ENCODE measurements at places on chromosomes 4 and X. TPM values are rescaled to one million over a fixed set of nuclear protein-coding genes. Genes with fewer than 3 reads are reported as not detected.

Gene PPAT
- total RNA-seq: 92.7 TPM

Gene UGT8
- 18.2 TPM for total RNA-seq

Gene NEUROG2
- not detected for total RNA-seq

Gene MAGEA2B
- total RNA-seq: not detected

Gene ARHGEF9
- 34.0 TPM for total RNA-seq

Gene FAAH2
- total RNA-seq: 7.5 TPM

Gene TLR1
- not detected for total RNA-seq

Gene NRK
- total RNA-seq: 2.5 TPM

Gene SOWAHB
- 0.41 TPM for total RNA-seq

Gene ARMCX1
- 33.0 TPM for total RNA-seq

Gene BMPR1B
- total RNA-seq: 0.33 TPM

Gene PAGE2B
- total RNA-seq: not detected

Gene YIPF7
- not detected for total RNA-seq

Gene SLC6A8
- 40.2 TPM for total RNA-seq

Gene PLK4
- 24.1 TPM for total RNA-seq

Gene EDA
- total RNA-seq: 8.6 TPM

Gene MAGEA9B
- total RNA-seq: not detected

Gene UTP14A
- total RNA-seq: 16.3 TPM

Gene MAGEA4
- 138 TPM for total RNA-seq

Gene FAM53A
- total RNA-seq: 7.4 TPM

Gene PDGFRA
- total RNA-seq: 10.8 TPM

Gene NOCT
- 81.1 TPM for total RNA-seq

Gene VCX3A
- 0.26 TPM for total RNA-seq

Gene GAGE2A
- 0.70 TPM for total RNA-seq

Gene FTSJ1
- 85.5 TPM for total RNA-seq

All from H7 (cell line).